ENCODE measurements at places on chromosomes 1 and 21.

GRCh38 chr1:100713626-100714025 lies 5.9 kb upstream of the VCAM1 start:
- no peak for ATAC-seq

DNA sequence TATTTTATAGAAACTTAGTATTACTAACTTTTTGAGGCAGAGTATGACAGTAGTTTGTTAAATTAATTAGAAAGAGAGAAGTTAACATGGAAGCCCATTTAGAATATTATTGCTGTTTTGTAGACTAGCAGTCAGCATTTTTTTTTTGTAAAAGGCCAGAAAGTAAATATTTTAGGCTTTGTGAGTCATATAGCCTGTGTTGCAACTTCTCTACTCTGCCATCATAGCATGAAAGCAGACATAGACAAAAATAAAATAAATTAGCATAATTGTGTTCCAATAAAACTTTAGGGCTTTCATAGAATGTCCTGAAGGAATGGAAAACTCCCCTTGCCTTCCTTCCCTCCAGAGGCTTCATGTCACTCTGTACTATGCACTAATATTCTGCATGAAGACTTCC lies 12.3 kb upstream of the RGS4 start:
- no peak for ATAC-seq

- no peak for ATAC-seq
Observed at GRCh38 chr1:8104278-8105236, 78.4 kb upstream of the ERRFI1 start.

DNA sequence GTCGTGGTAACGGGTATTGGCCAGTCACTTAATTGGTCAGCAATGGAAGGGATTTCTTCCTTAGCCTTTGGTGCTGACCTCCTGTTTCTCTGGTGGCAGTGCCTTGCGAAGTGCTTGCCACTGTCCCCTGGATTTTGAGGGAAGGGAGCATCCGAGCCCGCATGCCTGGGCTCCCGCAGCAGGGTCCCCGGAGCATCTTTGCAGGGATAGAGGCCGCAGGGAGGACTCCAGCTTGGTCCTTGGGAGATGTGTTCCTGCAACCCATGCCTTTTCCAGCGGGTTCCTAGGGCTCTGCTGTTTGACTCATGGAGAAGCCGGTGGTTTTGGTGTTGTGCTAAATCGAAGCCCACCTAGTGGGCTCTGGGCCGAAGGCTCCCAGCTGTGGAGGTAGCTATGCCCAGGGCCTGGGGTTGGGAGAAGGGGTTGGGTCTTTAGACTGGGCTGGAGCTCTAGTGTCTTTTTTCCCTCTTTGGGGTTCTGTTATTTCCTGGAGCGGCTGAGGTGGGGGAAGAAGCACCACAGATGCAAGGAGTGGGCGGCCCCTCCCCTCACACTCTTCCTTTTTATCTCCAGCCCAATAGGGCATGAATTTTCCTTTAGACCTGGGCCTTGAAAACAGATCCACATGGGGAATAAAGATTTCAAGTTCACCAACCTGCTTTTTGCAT lies 39.0 kb downstream of the PIK3CD start:
- no peak for ATAC-seq

DNA sequence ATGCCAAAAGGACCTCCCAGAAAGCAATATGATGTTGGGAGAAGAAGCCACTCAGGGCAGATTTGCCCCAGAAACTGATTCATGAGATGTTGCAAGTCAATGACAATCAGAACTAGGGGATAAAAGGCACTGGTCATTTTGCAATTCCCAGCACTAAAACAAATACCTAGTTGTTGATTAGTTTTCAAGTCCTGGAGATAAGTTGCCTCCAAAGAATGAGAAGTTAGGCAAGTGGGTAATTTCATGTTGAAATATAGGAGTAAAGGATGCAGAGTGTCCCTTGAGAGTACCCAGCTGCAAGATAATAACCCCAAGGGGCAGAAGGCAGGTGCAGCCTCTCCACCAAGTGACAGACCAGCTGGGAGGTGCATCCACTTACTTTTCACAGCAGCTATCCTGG lies 363.6 kb downstream of the PBX1 start:
- ATAC-seq = no peak

DNA sequence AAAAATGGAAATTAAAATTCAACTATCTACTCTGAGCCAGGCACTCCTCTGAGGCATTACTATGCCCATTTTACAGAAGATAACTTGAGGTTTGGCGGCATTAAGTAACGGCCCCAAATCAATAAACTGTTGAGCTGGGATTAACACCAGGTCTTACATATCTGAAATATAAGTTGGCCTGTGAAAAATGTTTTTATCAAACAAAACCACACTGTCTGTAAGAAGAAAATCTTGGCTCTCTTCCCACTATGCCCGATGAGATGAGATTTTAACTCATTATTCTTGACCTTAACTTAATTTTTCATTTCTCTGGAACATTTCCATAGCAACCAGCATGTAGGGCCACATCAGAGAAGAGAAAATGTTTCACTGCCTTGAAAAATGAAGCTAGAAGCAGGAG lies 21.8 kb downstream of the RC3H1 start:
- ATAC-seq = no peak

- no peak for ATAC-seq
Observed at GRCh38 chr1:20068722-20069121, 1.3 kb upstream of the PLA2G5 start.

- ATAC-seq = no peak
Observed at GRCh38 chr1:4768553-4768952, 114.1 kb downstream of the AJAP1 start.

DNA sequence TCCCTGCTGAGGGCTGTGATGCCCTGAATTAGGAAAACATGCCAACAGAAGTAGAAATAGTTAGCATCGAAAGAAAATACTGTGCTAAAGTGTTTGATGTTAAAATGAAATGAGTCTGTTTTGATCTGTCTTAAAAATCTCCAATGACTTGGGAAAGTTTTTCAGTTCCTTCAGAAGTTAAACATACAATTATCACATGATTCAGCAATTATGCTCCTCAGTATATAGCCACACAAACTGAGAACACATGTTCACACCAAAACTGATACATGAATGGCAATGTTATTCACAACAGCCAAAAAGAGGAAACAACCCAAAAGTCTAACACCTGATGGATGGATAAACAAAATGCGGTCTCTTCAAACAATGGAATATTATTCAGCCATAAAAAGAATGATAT lies 130.6 kb downstream of the PTPN14 start:
- no peak for ATAC-seq

DNA sequence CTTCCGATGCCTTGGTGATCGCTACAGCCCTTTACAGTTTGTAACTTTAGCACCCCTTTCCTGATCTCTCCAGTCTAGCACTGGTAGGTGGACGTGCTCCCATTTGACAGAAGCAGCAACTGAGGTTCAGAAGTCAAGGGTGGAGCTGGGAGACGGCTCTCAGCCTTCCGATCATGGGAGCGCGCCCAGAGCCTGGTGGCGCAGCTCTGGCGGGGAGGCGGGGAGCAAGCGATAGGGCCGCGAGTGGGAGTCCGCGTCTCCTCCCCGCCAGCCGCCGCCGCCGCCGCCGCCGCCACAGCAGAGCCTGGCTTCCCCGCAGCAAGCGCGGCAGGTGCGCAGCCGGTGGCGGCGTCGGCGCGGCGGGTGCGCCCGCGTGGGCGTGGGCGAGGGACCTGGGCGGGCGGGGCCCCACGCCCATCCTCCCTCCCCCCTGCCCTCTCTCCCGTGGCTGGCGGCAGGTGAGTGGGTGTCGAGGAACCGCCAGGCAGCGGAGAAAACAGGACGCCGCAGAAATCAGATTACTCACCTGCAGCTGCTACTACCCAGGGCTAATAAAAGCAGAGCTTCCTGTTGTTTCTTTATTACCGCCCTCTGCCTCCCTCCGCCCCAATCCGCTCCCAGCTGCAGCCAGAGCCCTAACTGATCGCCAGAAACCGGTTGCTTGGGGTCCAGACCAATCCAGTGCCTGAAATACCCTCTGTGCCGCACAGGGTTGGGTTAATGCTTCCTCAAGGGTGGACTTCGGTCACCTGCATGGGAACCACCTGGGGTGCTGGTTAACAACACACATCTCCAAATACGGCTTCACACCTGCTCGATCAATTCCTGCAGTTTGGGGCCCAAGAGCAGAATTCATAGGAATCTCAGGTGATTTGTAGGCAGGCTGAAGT lies 60.2 kb upstream of the ID3 start:
- ATAC-seq = peak; percentile 71

DNA sequence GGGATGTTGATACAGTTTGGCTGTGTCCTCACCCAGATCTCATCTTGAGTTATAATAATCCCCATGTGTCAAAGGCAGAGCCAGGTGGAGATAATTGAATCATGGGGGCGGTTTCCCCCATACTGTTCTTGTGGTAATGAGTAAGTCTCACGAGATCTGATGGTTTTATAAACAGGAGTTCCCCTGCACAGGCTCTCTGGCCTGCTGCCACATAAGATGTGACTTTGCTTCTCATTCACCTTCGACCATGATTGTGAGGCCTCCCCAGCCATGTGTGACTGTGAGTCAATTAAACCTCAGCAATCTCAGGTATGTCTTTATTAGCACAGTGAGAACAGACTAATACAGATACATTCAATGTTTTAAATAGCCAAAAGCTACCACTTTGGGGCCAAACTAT lies 41.1 kb downstream of the SLC35F3 start:
- no peak for ATAC-seq

DNA sequence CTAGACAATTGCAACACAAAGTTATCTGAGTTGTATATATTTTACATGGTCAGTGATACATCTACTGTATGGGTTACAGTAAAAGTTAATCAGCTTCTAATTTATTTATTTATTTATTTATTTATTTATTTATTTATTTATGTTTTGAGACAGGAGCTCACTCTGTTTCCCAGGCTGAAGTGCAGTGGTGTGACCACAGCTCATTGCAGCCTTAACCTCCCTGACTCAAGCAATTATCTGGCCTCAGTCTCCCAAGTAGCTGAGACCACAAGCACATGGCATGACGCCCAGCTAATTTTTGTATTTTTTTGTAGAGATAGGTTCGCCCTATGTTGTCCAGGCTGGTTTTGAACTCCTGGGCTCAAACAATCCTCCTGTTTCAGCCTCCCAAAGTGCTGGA lies 241.6 kb downstream of the PTPRC start:
- no peak for ATAC-seq

- ATAC-seq = no peak
Observed at GRCh38 chr1:160092366-160093068, 5.9 kb downstream of the IGSF8 start.

DNA sequence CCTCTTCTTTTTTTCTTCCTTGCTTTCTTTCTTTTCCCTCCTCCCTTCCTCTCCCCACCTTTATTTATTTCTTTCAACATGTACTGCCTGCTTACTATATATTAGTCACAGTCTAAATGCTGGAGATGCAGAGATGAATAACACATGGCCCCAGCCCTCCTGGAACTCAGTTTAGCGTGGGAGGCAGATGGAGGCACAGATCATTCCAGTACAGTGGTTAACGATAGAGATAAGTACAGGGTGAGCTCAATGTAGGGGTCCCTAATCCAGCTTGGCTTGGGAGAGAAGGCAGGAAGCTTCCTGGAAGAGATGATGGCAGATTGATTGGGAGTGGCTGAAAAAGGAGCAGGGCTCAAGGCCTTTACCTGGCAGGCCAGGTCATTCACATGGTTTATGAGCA lies 55.6 kb upstream of the PPP2R5A start:
- ATAC-seq = no peak

GRCh38 chr1:158045639-158046038 lies 52.2 kb downstream of the KIRREL1 start:
- no peak for ATAC-seq

GRCh38 chr21:14923468-14923867 lies 141.3 kb downstream of the NRIP1 start:
- no peak for ATAC-seq

DNA sequence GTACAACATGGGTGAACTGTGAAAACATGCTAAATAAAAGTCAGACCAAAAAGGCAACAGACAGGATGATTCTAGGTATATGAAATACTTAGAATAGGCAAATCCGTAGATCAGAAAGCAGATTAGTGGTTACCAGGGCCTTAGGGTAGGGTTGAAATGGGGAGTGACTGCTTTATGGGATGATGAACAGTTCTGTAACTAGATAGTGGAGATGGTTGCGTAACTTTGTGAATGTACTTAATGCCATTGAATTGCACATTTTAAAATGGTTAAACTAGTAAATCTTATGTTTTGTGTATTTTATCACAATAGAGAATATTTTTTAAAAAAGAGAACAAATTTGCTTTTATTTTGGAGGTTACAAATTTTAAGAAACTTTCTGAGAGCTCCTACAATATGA lies 17.4 kb downstream of the ZNF326 start:
- ATAC-seq = no peak

GRCh38 chr1:212920246-212920645 lies 30.1 kb upstream of the VASH2 start:
- peak; percentile 23 for ATAC-seq

DNA sequence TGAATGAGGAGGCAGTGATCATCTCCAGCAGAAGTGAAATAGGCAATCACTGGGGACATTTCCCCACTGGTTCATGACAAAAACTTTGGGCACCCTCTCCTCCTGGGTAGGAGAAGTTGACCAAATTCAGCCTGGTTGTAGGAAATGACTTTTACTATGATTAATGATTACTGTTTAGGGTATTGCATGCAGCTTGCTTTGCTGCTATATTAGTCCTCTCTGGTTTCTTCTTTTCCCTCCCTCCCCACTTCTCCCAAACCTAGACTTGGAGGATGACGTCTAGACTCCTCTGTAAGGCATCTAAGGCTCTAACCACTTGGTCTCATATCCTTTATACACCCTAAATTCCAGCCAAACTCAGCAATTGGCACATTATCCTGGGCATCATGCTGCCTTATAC lies 3.4 kb upstream of the RGS16 start:
- ATAC-seq = no peak

GRCh38 chr1:156123356-156124196 lies 9.1 kb downstream of the LMNA start:
- ATAC-seq = peak; percentile 34

GRCh38 chr1:68907491-68907890 lies 410.6 kb upstream of the DEPDC1 start:
- no peak for ATAC-seq

GRCh38 chr1:225931270-225932136 lies 7.5 kb upstream of the PYCR2 start:
- no peak for ATAC-seq

DNA sequence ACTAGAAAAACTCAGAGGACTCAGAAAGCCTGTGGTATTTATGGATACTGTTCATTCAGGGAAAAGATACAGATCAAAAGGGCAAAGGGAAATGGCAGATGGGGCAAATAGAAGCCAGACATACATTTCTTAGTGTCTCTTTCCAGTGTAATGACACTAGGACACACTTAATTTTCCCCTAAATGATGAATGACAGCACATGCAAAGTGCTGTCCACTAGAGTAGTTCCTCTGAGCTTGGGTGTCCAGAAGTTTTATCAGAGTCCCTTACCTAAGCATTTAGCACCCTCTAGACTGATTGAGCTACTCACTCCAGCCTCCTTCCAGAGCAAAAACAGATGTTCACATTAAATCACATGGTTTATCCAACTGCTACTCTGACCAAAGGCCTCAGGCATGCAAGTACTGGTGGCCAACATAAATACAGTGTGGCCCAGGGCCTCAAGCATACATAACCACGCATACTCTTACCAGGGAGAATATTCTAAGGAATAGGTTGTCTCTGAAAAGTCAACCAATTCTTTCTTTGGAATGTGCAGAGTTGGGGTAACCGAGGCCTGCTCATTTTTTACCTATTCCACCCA lies 166.9 kb downstream of the NCAM2 start:
- ATAC-seq = no peak

All from activated T-helper 17 cell treated with anti-CD3 and anti-CD28 coated beads, Interleukin-2, amount 50 U/mL, for 72 hours (primary cell).